ENCODE measurements at places on chromosomes 5 and 9. TPM values are rescaled to one million over a fixed set of nuclear protein-coding genes. Genes with fewer than 3 reads are reported as not detected.

GRCh38 chr5:68252673-68253623 lies 37.4 kb downstream of the PIK3R1 start:
- peaks cover 2% of the 10 kb centered on the region for H3K27me3 ChIP-seq
- H3K27ac ChIP-seq: no peak overlapping the region
- peaks cover 89% of the 10 kb centered on the region for H3K4me1 ChIP-seq
- no peak for DNase-seq
- peaks cover 18% of the 10 kb centered on the region for H3K36me3 ChIP-seq

Gene GARIN3
- 0.31 TPM for total RNA-seq

GRCh38 chr9:79917421-79917820 lies 345.7 kb downstream of the TLE4 start:
- H3K27me3 ChIP-seq: no peaks in the 10 kb centered on the region
- H3K4me1 ChIP-seq: no peaks in the 10 kb centered on the region
- H3K36me3 ChIP-seq: no peaks in the 10 kb centered on the region
- no peak overlapping the region for H3K27ac ChIP-seq
- no peak for DNase-seq
- no peak overlapping the region for H3K4me3 ChIP-seq

Gene RUSC2
- 5.8 TPM for total RNA-seq

DNA sequence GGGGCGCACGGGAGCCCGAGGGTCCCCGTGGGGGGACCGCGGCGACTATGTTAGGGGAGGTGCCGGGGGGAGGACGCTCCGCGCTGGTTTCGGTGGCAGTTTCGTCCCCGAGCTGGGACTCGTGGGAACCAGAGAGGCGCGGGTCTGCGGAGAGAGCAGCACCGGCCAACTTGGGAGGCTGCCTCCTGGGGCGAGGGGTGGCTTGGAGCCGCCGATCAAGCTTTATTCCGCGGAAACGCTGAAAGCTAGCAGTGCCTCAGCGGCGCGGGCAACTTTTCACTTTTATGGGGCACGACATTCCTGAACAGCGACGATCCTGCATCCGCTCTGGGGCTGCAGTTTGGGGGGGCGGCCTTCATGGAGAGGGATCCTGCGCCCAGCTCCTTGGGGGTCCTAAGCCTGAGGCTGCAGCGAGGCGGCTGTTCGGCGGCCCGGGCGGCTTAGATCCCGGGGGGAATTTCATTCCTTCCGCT lies 369 bp downstream of the OCLN start:
- peaks cover 64% of the 10 kb centered on the region for H3K27me3 ChIP-seq
- no peaks in the 10 kb centered on the region for H3K36me3 ChIP-seq
- peak overlapping the region; percentile 51 for H3K4me3 ChIP-seq
- H3K4me1 ChIP-seq: no peaks in the 10 kb centered on the region
- no peak for DNase-seq
- no peak overlapping the region for H3K27ac ChIP-seq

DNA sequence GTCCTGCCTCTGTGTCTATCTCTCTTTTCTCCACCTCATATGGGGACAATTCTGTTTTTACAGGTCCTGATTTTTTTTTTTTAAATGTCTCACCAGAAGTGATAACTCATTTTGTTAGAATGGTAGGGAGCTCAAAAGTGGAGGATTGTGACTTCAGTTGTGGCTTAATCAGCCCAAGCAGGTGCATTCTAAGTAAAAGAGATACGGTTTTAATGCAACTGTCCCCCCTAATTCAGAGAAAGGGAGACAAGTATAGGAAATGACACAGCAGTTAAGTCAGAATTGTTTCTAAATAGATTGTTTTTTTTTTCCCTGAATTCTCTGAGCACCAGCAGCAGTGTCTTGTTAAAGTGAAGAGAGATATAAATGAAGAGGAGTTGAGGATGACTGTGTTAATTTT lies 24.5 kb downstream of the MAST4 start:
- peaks cover 44% of the 10 kb centered on the region for H3K4me1 ChIP-seq
- H3K4me3 ChIP-seq: peak overlapping the region; percentile 2
- H3K27me3 ChIP-seq: peaks cover 11% of the 10 kb centered on the region

DNA sequence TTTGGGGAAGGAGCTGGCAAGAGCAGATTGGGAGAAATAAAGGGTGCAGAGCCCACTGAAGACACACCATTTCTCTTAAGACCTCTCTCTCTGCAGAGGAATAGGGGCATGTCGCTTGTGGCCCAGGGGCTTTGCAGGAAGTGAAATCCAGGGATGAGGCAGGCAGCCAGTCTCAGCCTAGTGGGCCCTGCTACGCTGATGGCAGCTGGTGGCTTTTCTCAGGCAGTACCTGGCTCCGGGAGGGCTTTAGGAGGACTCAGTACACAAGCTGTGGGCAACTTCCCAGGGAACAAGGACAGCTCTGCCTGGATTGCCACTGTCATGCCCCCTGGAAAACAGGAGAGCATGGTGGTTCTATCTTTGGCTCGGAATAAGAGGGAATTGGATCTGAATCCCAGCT lies 76.2 kb upstream of the NEURL1B start:
- peaks cover 3% of the 10 kb centered on the region for H3K27me3 ChIP-seq
- H3K4me1 ChIP-seq: no peaks in the 10 kb centered on the region
- H3K4me3 ChIP-seq: no peak overlapping the region
- no peaks in the 10 kb centered on the region for H3K36me3 ChIP-seq

DNA sequence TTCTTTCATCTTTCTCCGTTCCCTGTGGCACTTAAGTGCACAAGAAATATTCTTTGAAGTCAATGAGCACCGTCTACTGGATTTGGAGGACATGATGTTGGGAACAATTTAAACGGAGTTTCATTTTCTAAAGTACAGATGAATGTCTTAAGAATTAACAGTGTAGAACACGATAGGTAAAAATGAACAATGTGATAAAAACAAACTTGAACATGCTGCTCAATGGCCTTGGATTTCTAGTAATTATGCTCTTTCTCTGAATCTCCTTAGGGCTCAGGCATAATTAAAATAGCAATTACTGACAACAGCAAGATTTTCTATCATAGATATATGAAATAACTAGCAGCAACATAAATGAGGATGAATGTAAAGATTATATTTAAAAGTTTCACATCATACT lies 142.2 kb upstream of the CDH6 start:
- H3K4me1 ChIP-seq: no peaks in the 10 kb centered on the region
- no peak overlapping the region for H3K4me3 ChIP-seq
- H3K36me3 ChIP-seq: no peaks in the 10 kb centered on the region
- H3K27ac ChIP-seq: no peak overlapping the region

Gene DIAPH1
- 234 TPM for total RNA-seq

DNA sequence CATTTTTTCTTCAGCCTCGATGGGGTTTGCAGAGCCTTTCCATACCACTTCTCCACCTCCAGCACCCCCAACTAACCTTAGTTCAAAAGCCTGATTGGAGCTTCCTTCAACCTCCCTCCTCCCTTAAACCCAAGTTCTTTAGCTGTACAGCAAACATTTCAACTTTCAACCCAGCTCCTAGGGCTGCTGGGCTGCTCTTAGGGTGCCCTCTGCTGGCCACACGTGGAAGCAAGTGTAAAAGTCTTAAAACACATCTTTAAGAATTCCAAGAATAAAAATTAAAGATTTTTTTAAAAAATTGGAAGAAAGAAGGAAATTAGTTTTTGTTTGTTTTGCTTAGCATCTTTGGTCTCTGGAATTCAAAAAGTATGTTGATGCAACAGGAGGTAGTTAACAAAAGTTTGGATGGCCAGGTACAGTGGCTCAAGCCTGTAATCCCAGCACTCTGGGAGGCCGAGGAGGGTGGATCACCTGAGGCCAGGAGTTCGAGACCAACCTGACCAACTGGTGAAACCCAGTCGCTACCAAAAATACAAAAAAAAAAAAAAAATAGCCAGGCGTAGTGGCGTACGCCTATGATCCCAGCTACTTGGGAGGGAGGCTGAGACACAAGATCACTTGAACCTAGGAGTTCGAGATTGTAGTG lies 15.5 kb upstream of the HSD17B3 start:
- H3K27me3 ChIP-seq: peaks cover 3% of the 10 kb centered on the region
- no peak overlapping the region for H3K4me3 ChIP-seq
- DNase-seq: peak; percentile 6

DNA sequence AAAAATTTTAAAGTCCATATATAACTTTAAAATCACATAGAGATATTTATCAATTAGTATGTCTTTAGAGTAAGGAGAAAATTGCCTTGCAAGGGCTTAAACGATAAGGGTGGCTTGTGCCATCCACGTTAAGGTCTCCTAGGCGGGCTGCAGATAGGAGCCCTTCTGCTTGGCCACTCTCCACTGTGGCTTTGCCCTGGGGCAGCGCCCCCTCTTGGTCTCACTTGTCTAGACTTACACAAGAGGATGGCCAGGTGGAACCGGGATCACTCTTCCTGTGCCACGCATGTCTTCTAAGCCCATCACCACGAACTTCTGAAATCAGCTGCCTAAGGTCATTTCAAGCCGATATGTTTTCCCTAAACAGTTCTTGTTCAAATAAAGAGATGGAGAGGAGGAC lies 2.9 kb downstream of the FPGS start:
- peak overlapping the region; percentile 45 for H3K4me3 ChIP-seq
- no peaks in the 10 kb centered on the region for H3K27me3 ChIP-seq
- H3K27ac ChIP-seq: peak overlapping the region; percentile 70

- H3K36me3 ChIP-seq: no peaks in the 10 kb centered on the region
- no peak for DNase-seq
- no peaks in the 10 kb centered on the region for H3K4me1 ChIP-seq
- no peaks in the 10 kb centered on the region for H3K27me3 ChIP-seq
- H3K27ac ChIP-seq: no peak overlapping the region
These were observed 22.2 kb upstream of the DAPK1 start for GRCh38 chr9:87475463-87475862.

GRCh38 chr9:36748322-36748899 lies 175.7 kb downstream of the MELK start:
- H3K27ac ChIP-seq: no peak overlapping the region
- DNase-seq: no peak
- peaks cover 13% of the 10 kb centered on the region for H3K27me3 ChIP-seq
- no peak overlapping the region for H3K4me3 ChIP-seq
- H3K4me1 ChIP-seq: no peaks in the 10 kb centered on the region
- no peaks in the 10 kb centered on the region for H3K36me3 ChIP-seq

Gene C1QTNF3
- 1.8 TPM for total RNA-seq

GRCh38 chr9:115891929-115892328 lies 261.7 kb upstream of the PAPPA start:
- no peak overlapping the region for H3K27ac ChIP-seq
- no peak overlapping the region for H3K4me3 ChIP-seq
- no peaks in the 10 kb centered on the region for H3K36me3 ChIP-seq
- no peak for DNase-seq

- H3K27me3 ChIP-seq: no peaks in the 10 kb centered on the region
- DNase-seq: no peak
- peaks cover 7% of the 10 kb centered on the region for H3K36me3 ChIP-seq
- H3K4me3 ChIP-seq: no peak overlapping the region
- H3K4me1 ChIP-seq: peaks cover 14% of the 10 kb centered on the region
These were observed 2.4 kb downstream of the TOR4A start for GRCh38 chr9:137279741-137280473.

DNA sequence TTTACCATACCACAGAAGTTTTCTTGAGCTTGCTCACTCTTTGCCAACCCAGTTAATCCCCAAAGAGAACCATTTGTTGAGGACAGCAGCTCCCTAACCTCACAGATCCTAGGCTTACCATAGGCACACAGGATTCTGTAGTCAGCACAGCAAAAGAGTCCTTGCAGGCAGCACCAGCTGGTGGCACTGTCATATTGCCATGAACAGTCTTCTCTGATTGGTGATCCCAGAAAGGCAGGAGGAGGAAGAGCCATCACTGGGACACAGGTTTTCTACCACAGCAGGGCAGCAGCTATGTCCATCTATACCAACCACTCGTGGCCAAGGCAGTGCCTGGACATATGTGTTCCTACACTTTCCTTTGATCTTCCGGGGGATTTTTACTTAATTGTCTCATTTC lies 297.1 kb upstream of the CD180 start:
- no peak for DNase-seq
- H3K4me3 ChIP-seq: no peak overlapping the region
- H3K4me1 ChIP-seq: no peaks in the 10 kb centered on the region
- H3K36me3 ChIP-seq: no peaks in the 10 kb centered on the region
- no peak overlapping the region for H3K27ac ChIP-seq
- H3K27me3 ChIP-seq: no peaks in the 10 kb centered on the region

Gene OR13F1
- not detected for total RNA-seq

DNA sequence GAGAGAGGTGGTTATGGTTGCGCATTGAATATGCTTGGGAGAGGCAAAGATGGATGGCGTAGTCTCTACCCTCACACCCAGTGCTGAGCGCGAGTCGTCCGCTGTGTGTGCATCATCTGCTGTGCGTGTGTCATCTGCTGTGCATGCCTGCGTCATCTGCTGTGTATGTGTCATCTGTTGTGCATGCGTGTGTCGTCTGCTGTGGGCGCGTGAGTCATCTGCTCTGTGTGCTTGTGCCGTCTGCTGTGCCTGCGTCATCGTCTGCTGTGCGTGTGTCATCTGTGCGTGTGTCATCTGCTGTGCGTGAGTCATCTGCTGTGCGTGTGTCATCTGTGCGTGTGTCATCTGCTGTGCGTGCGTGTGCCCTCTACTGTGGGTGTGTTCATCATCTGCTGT lies 68.0 kb upstream of the IRX4 start:
- H3K27me3 ChIP-seq: peaks cover 9% of the 10 kb centered on the region
- H3K36me3 ChIP-seq: no peaks in the 10 kb centered on the region
- no peaks in the 10 kb centered on the region for H3K4me1 ChIP-seq
- DNase-seq: no peak
- H3K27ac ChIP-seq: no peak overlapping the region

DNA sequence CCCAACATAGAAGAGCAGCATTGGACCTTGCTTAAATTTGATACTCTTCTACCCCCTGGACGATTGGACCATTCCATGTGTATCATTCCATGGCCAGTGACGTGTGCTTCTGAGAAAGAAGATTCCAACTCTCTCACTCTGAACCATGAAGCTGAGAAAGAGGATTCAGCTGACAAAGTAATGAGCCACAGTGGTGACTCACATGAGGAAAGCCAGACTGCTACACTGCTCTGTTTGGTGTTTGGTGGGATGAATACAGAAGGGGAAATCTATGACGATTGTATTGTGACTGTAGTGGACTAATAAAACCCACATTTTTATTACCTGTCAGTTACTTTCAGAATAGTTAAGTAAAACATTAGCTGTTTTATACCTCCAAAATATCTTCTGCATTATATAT lies 7.5 kb downstream of the HSPA5 start:
- H3K4me3 ChIP-seq: no peak overlapping the region
- peaks cover 36% of the 10 kb centered on the region for H3K4me1 ChIP-seq
- peaks cover 46% of the 10 kb centered on the region for H3K36me3 ChIP-seq
- DNase-seq: no peak
- no peaks in the 10 kb centered on the region for H3K27me3 ChIP-seq
- H3K27ac ChIP-seq: no peak overlapping the region

- peaks cover 38% of the 10 kb centered on the region for H3K36me3 ChIP-seq
- DNase-seq: no peak
- H3K4me1 ChIP-seq: peaks cover 46% of the 10 kb centered on the region
- peak overlapping the region; percentile 90 for H3K27ac ChIP-seq
- H3K4me3 ChIP-seq: peak overlapping the region; percentile 28
These were observed 18.1 kb upstream of the PDCL start for GRCh38 chr9:122846371-122846940.

- peaks cover 7% of the 10 kb centered on the region for H3K27me3 ChIP-seq
- no peaks in the 10 kb centered on the region for H3K36me3 ChIP-seq
- no peak overlapping the region for H3K4me3 ChIP-seq
- DNase-seq: no peak
- no peak overlapping the region for H3K27ac ChIP-seq
- H3K4me1 ChIP-seq: no peaks in the 10 kb centered on the region
These were observed 13.1 kb upstream of the CMBL start for GRCh38 chr5:10320793-10321192.

GRCh38 chr5:71949772-71950171 lies 157.5 kb upstream of the MAP1B start:
- H3K36me3 ChIP-seq: no peaks in the 10 kb centered on the region
- no peaks in the 10 kb centered on the region for H3K27me3 ChIP-seq
- no peak overlapping the region for H3K4me3 ChIP-seq
- H3K27ac ChIP-seq: no peak overlapping the region
- DNase-seq: no peak

Data from activated T-helper 1 cell treated with anti-CD3 and anti-CD28 coated beads, Interleukin-12 subunit alpha, Interleukin-12 subunit beta, Interleukin-2, Interleukin-4 antibody, amounts not matched to agents 30 ng/mL and 10 ng/mL and 1 ng/mL, durations not matched to agents 14 hours and 24 hours and 36 hours (primary cell).